Dorsolateral prefrontal cortex (tissue), 122 donors: ENCODE measurements at places on chromosomes 16 and 17. TPM values are rescaled to one million over a fixed set of nuclear protein-coding genes. Genes with fewer than 3 reads are reported as not detected.

- no peak for DNase-seq
Observed at GRCh38 chr17:14444915-14445314, 144.0 kb downstream of the HS3ST3B1 start.

DNA sequence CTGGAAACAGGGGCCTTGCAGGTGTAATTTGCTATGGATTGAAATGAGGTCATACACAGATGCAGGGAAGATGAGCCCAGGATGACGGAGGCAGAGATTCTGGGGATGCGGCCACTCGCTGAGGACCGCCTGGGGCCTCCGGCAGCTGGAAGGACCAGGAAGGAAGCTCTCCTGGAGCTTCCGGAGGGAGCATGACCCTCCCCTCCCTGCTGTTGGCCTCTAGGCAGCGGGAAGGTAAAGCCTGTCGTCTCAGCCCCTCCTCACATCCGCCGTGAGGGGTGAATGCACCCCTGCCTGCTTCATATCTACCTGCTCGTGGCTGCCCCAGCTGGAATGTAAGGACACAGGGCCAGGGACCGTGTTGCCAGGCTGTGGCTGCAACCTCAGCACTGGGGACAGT is 29.1 kb upstream of the ZNF469 start:
- DNase-seq, result no peak

HOXB2 gene
- not detected for total RNA-seq

KRTAP9-8 gene
- total RNA-seq, result not detected

- no peak for DNase-seq
Observed at GRCh38 chr17:32757963-32758362, 119.0 kb downstream of the MYO1D start.

DNA sequence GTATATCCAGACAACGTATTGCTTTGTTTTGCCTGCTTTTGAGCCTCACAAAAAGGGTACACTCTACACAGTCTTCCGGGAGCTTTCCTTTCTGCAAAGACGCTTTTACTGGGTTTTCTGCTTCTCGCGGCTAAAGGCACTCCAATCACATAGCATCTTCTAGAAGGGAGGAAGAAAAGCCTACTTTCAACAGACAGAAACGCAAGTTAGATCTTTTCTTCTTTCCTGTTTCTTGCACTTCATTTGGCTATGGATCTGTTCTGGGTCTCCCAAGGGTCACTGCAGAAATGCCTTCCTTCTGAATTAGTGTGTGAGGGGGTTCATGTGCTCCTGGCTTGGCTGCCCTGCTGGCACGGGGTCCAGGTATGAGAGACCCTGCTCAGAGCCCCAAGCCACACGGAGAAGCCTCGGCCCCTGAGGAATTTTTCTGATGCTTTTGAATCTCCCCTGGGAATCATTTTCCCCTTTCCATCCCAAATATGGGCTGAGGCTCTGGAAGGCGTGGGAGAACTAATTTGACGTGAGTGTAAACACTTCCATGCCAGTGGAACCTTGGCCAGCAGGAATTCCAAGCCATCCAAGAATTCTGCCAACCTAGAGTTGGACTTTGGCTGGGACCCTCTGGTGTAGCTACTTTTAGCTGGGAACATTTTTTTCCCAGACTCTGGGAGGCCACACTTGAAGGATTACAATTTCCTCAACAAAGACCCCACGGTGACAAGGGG is 49.6 kb upstream of the NKD1 start:
- no peak for DNase-seq

DNA sequence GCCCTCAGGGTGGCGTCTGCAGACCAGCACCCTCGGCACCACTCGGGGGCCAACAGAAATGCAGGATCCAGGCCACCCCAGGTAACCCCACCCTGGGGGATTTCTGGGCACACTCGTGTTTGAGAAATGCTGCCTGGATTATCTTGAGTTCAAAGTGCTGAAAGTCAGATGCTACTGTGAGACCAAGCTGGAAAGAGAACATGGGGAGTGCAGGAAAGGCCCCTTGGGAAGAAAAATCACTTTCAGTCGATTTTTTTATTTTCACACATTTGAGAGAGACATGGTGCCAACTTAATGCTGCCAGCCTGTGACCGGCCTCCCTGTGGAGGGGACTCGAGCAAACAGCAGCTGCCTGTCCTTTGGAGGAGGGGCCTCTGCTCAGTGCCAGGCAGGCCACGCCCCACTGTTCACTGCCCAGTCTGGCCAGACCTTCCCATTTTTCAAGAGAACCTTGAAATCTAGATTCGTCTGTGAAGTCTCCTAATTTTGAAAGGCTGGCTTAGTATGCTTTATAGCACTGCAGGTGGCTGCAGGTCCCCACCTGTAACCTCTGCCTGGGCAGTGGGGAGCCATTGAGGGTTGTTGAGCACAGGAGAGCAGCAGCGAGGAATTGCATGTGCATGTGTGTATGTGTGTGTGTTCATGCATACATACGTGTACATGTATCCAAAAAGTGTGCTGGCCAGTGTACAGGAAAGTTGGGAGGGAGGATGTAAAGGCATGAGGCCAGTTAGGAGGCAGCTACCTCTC is 70.7 kb upstream of the PLCG2 start:
- peak; percentile 76 for DNase-seq

DNA sequence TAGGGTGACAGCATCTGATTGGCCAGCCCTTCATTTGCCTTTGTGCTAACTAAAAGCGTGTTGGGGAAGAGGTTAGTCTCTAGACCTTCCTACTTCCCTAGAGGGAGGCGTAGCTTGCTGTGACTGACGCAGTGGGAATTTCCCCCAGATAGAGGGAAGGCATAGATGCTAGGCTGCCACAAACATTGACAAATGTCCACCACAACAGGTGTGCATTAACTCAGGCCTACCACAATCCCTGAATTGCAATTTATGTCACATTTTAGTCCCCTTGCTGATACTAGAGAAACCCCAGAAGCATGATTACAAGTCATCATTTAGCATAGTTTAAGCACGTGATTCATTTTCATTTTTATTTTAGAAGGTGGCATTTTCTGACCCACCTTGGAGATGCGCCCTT is 76.3 kb upstream of the WSB1 start:
- DNase-seq, result no peak

DNA sequence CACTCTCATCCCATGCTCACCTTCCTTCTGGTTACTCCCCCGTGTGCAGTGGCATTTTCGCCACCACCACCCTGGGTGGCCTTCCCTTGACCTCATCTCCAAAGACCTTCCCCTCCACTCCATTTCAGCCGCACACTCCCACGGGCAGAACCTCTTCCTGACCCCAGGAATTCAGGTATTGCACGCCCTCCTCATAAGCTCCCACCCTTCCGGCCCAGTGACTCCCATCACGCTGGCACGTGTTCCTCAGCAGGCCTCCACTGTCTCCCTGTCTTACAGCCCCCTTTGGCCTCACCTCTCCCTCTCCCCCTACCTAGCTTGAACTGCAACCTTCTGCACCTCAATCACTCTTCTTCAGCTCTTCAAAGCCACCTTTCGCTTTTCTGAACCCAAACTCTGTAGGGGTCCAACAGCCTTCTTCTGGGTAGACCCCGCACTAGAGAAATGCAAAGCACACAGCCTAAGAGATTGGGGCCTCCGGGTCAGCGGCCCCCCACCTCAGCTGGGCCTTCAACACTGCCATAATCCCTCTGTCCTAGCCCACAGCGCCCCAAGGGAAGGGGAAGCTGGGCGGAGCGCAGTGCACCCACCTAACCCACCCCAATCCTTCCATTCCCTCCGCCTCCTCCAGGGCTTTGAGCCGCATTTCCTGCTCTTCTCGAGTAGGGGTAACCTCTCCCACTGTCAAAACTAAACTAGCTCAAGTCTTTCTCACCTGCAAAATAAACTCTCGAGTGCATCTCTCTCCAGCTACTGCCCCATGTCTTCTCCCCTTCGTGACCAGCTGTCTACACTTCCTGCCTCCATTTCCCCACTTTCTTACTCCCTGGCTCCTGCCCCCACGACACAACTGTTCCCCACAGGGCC is 1.7 kb upstream of the TMEM97 start:
- DNase-seq, result no peak

DNA sequence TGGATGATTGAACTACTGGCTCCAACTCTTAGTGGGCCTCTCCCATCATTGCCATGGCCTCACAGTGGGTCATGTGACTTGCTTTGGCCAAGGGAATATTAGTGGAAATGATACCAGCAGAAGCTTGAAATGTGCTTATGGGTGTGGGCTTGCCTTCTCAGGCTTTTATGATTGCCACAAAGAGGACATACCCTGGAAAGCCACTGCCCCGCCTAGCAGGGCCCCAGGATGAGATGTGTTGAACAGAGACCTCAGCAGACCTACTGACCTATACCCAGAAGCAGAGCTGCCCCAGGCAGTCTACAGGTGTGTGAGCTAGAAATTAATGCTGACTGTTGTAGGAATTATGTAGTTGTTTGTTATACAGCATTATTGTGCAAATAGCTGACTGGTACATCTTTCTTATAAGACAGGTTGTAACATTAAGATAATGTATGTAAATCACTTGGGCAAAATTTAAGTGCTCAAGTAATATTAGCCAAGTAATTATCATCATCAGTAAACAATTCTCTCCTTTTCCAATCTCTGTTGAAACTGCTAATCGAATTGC is 67.8 kb upstream of the CDH5 start:
- no peak for DNase-seq

- no peak for DNase-seq
Observed at GRCh38 chr17:40813804-40814203, 8.6 kb downstream of the KRT10 start.

ABCC12 gene
- 1.8 TPM for total RNA-seq

NPIPB5 gene
- total RNA-seq, result 633 TPM

GRCh38 chr16:67644038-67644437 is 906 bp upstream of the CARMIL2 start:
- no peak for DNase-seq

- DNase-seq, result peak; percentile 36
Observed at GRCh38 chr17:82101767-82102679, 4.0 kb upstream of the FASN start.

GRCh38 chr17:38674014-38674748 is 576 bp downstream of the EPOP start:
- DNase-seq, result no peak

GRCh38 chr17:16988749-16989229 is 16.9 kb upstream of the TNFRSF13B start:
- no peak for DNase-seq

HS3ST6 gene
- total RNA-seq, result not detected

GRCh38 chr16:2956579-2956956 is 7.5 kb upstream of the KREMEN2 start:
- no peak for DNase-seq

CCL1 gene
- total RNA-seq, result not detected

- peak; percentile 84 for DNase-seq
Observed at GRCh38 chr17:32006957-32007462, at the start of gene LRRC37B. TSS of gene LRRC37B (plus strand) at chr17:32007383. CDS start at chr17:32021393, 14,010 bp downstream.

GPRC5B gene
- total RNA-seq, result 305 TPM

DNA sequence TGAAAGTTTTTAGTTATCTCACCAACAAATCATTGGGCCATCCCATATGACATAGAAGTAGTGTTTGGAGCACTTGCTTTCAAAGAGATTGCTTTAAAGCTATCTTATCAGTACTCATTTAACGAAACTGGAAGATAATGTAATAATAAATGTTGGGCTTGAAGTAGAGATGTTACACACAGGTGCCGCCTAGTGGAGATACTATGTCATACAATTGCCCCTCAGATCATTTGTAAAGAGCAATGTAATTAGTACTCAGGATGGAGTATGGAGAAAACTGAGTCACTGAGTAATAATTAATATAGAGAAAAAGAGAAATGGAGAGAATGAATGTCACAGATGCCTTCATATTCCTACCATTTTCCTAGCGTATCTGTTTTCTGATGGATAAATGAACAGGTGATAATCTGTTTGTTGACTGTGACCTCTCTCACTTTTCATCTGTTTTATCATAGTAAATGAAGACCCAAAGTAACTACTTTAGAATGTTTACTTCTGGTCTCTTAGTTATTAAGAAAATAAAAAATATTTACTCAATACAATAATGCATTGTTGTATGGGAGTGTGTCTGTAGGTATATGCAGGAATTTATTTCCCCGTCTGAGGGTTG is 80.4 kb downstream of the EFCAB5 start:
- DNase-seq, result no peak

KRTAP1-1 gene
- not detected for total RNA-seq

DNA sequence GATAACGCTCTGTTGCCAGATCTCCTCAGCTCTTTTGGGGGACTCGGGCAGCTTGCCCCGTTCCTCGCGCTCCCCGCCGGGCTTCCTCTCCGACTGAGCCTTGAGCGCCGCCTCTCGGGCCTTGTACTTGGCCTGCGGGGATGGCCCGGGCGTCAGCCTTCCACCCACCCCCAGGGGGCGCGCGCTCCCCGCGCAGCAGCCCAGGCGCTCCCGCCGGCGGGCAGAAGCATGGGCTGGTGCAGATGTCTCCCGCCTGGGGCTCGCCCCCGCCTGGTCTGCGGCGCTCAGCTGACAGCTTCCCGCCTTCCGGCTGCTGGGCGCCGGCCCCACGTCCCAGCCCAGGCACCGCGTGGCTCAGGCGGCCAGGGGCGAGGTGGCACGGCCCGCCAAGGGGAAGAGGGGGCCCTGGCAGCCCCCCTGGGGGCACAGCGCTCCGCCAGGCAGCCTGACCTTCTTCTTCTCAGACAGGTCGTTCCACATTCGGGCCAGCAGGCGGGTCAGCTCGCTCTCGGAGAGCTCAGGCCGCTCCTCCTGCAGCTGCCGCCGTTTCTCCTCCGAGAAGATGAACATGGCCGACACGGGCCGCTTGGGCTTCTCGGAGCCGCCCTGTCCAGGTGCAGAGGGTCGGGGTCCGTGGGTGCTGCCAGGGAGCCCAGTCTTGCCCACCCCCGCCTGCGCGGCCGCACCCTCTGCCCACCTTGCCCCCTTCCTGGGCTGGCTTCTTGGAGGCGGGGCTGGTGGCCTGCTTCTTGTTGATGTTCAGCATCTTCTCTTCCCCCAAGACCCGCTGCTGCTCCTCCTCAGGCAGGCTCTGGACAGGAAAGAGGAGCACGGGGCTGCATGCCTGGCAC is 8.9 kb downstream of the UBTF start:
- DNase-seq, result peak; percentile 88

DNA sequence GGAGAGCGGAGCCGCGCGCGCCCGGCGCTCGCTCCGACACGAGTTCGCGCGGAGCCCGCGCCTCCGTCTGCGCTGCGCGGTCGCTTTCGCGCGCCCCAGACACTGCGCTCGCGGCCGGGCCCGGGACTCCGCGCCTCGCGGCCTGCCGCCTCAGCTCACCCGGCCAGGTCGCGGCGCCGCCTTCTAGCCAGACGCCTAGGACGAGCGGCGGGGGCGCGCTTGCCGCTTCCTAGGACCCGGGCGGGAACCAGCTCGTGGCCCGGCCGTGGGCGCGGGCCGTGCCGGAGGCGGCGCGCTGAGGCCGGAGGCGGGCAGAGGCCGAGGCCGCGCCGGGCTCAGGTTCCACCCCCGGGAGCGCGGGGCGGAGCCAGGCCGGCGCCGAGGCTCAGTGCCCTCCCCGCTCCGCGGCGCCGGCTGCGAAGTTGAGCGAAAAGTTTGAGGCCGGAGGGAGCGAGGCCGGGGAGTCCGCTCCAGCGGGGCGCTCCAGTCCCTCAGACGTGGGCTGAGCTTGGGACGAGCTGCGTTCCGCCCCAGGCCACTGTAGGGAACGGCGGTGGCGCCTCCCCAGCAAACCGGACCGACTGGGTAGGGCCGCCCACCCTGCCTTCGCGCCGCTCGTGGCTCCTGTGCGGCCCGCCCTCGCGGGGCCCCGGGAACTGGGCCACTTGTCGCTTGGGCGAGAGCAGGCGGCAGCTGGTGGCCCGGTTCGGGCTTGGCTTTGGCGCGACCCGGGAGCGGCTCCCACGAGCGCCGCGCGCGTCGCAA is at the start of gene SPHK1:
TSS of gene SPHK1 (plus strand) at position 388 of the 765 bp plus-strand sequence. CDS start 1,036 bp downstream, outside the sequence.
- peak; percentile 63 for DNase-seq
